ENCODE measurements at places on chromosomes 7 and 10. TPM values are rescaled to one million over a fixed set of nuclear protein-coding genes. Genes with fewer than 3 reads are reported as not detected.

UTF1 gene
- not detected for total RNA-seq

ENKUR gene
- not detected for total RNA-seq

NEUROG3 gene
- not detected for total RNA-seq

USP54 gene
- 158 TPM for total RNA-seq

OR2A7 gene
- total RNA-seq, result 3.6 TPM

RPEL1 gene
- total RNA-seq, result not detected

MSMB gene
- not detected for total RNA-seq

ASZ1 gene
- not detected for total RNA-seq

PNLIPRP3 gene
- not detected for total RNA-seq

PRDX3 gene
- 11.9 TPM for total RNA-seq

SNCG gene
- 3.8 TPM for total RNA-seq

GPR37 gene
- under 0.01 TPM for total RNA-seq

TSPAN12 gene
- 18.0 TPM for total RNA-seq

UPK3BL1 gene
- 9.0 TPM for total RNA-seq

ARL3 gene
- total RNA-seq, result 5.2 TPM
